GM23338 (cell line): ENCODE measurements at places on chromosomes 11 and 22. TPM values are rescaled to one million over a fixed set of nuclear protein-coding genes. Genes with fewer than 3 reads are reported as not detected.
A peak's percentile ranks its signal among the peaks of the same experiment; 100 is the strongest.

GRCh38 chr11:128532016-128532571 is 55.3 kb downstream of the ETS1 start:
- no peak for DNase-seq

SOX10 gene
- polyA plus RNA-seq = 1.1 and 1.3 TPM in 2 replicates

GRCh38 chr11:75639762-75640181 is 29.1 kb downstream of the MAP6 start:
- DNase-seq = no peak

DNA sequence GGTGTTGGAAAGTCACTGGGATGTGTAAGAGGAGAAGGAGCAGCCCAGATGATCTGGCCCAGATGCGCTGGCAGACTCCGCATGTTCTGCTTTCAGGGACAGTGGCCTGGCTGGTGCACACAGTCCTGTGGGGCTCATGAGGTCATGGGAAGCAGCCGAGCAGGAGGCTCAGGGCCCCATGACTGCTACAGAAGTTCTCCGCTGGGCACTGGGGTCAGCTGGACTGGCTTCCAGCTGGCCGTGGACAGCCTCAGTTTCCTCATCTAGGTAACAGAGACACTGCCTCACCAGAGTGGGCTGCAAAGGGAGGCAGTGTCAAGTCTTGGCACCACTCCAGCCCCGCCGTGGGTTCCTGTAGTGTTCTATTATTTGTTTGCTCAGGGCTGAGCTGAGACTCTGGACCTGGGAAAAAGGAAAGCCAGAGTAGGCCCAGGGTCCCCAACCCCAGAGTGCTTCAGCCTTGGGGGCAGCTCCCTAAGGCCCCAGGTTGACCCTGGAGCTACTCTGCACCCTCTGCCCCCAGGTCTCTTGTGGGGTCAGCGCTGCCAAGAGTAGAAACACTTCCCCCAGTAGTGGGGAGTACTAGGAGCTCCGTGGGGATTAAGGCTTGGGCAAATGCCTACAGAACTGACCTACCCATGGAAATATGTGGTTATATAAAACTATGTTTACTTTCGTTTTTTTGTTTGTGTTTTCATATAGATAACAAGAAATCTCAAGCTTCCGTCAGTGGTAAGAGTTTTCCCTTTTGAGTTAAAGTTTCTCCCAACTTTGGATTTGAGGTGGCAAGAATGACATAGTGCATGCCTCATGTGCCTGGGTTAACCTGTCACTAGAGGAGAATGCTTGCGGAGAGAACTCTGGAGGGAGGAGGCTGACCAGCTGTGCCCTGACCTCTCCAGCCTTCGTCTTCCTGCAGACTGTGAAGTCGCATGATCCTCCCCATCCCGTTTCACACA is 45.3 kb downstream of the MED15 start:
- no peak for DNase-seq

DNA sequence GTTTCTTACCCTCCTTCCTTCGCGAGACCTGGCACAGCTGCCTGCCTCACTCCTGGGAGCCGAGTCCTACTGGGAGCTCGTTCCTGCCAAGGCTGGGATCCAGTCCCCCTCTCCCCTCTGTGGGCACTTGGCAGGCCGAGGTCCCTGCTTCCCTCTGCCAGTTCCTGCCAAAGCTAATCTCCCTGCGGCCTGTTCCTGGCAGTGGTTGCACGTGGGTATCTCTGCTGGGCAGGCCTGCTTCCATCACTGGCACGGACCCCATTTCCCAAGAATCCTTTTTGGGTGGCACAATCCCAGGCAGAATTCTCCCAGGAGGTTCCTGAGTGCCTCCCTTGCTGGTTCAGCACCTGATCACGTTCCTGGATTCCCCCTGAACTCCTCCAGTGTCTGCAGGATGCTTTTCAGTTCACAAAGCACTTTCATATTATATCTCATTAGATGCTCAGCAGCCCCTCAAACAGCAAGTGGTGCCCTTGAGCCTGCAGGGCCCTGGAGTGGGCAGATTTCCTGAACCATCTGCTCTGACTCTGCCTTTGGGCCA is 96.5 kb downstream of the RRM1 start:
- no peak for DNase-seq

DNA sequence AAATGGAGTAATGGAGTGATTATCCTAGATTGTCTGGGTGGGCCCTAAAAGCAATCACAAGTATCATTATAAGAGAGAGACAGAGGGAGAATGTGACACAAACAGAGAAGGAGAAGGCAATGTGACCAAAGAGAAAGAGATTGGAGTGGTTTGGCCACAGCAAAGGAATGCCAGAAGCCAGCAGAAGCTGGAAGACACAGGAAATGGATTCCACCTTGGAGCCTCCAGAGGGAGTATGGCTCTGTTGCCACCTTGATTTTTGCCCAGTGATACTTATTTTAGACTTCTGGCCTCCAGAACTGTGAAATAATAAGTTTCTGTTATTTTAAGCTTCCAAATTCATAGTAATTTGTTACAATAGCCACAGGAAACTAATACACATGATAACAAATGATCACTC is 36.8 kb upstream of the OR5P2 start:
- DNase-seq = peak; percentile 29

DNA sequence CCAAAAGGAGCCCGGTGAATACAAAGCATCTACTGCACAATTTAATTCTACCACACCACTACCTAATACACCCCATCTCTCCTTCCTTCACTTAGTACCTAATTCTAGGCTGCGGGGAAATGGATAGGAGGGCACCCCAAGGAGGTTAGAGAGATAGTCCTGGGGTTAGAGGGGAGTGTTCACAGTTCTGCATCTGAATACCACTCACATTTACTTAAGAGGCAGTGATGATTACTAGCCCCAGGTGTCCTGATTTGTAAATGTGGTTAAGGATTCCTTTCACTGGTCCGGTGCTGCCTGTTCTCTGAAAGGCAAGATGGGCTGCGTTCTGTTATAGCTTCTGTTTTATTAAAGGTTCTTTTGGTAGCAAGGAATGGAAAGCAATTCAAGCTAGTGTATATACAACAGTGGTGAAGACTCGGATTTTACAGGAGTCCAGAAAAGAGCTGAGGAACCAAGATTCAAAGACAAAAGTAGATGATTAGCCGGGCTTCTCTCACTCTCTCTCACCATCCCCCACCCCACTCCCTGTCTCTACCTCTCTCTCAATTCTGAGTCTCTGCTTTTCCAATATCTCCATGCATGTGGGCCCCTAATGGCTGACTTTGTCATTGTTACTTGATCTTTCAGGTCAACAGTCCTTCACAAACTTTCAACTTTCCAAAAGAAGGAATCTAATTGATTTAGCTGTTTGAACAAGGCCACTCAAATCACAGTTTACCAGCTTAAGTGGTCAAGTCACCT is 8.7 kb upstream of the KCNA4 start:
- DNase-seq = peak; percentile 87

DNA sequence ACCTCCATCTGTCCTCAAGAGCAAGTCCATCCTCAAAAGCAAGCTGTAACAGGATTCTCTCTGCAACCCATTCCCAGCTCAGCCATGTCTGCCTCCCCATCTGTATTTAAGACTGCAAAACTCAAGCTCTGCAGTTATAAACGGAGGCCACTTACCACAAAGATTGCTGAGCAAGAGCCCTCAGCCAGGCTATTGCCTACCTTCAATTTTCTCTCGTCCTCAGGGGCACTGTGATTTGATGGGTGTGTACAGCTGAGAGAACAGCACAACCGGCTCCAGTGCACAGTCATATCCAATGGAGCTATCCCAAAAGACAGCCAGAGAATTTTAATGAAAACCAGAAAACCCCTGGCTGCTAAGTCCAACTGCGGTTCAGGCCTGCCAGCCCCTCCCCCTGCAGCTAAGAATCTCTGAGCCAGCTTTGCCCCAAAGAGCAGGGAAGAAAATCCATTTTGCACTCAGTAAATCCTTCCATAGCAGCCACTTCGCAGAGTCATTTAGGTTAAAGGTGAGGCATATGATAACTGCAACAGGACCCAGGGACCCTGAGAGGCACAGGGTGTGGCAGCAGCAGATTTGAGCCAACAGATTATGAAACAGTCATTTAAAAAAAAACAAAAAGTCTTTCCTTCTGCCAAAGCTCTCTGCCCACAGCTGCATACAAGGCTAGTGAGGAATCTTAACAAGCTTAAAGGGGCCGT is 37.6 kb downstream of the RAB30 start:
- peak; percentile 31 for DNase-seq
